ENCODE measurements at places on chromosomes 16 and 17.

DNA sequence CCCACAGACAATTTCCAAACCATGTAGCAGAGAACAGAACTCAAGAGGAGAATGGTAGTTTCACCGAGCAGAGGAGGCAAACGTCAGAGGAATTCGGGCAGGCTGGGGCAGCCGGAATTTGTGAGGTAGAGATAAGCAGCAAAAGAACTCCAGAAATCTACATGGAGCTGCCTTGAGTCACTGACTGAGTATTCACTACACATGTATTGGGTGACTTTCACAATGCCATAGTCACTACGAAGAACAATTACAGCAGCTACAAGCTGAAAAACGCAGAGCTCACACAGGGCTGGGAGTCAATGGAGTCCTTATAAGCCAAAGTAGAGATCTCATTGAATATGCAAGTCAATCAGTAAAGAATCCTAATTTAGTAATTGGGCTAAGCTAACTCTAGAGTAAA, 13.4 kb downstream of the CMC2 start:
- peak overlapping the region; percentile 48 for H3K27ac ChIP-seq
- H3K27me3 ChIP-seq, result no peaks in the 10 kb centered on the region
- H3K4me1 ChIP-seq, result peaks cover 32% of the 10 kb centered on the region
- DNase-seq, result no peak

DNA sequence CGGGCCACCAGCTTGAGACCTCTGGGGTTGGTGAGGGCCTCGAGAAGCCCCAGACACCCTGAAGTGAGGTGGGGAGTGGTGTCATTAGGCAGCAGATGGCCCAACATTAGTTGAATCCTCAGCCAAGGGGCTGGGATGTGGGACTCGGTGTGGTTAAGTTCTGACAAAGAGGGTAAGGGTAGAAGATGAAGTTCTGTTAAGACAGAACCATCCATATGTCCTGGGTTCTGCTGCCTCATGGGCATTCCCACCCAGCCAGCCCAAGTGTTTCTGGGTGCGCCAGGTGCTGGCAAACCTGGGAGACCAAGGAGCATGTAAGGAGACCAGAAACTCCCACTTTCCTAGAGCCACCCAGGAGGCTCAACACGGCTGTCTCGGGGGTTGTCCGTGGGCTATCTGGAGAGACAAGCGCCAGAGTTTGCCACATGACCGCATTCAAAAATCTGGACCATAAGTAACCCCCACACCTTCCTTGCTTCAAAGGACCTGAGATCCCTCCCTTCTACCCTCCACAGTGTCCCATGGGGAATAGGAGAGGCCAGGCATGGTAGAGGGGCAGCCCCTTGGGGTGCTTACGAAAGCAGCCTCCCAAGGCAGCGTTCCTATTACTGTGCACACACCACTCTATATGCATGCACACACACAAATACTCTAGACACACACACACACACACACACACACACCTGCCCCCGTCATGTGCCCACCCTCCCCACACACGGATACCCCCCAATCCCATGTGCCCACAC, 128.7 kb downstream of the C16orf78 start:
- no peak overlapping the region for H3K4me3 ChIP-seq
- no peak overlapping the region for H3K27ac ChIP-seq
- H3K36me3 ChIP-seq, result no peaks in the 10 kb centered on the region
- H3K4me1 ChIP-seq, result no peaks in the 10 kb centered on the region
- DNase-seq, result no peak

- peak overlapping the region; percentile 57 for H3K27ac ChIP-seq
- DNase-seq, result no peak
- no peaks in the 10 kb centered on the region for H3K36me3 ChIP-seq
- H3K4me3 ChIP-seq, result peak overlapping the region; percentile 46
These were observed 1.4 kb upstream of the HES7 start for GRCh38 chr17:8125154-8125946.

DNA sequence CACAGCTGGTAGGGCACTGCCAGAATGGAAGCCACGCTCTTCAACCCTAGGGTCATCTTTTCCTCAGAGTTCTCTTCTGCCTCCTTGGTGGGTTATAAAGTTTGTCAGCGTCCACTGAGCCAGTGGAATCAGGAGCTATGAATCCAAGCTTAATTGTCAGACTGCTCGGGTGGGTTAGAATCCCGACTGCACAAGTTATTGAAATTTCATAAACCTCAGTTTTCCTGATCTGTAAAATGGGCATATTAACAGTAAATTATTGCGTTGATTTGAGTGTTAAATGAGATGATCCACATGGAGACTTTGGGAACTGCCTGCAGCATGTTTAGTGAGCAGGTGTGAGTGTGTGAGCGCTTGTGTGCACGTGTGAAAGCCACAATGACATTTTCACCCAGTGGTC, 400.5 kb upstream of the CDH11 start:
- no peak overlapping the region for H3K27ac ChIP-seq
- no peaks in the 10 kb centered on the region for H3K27me3 ChIP-seq
- no peak overlapping the region for H3K4me3 ChIP-seq
- no peak for DNase-seq

DNA sequence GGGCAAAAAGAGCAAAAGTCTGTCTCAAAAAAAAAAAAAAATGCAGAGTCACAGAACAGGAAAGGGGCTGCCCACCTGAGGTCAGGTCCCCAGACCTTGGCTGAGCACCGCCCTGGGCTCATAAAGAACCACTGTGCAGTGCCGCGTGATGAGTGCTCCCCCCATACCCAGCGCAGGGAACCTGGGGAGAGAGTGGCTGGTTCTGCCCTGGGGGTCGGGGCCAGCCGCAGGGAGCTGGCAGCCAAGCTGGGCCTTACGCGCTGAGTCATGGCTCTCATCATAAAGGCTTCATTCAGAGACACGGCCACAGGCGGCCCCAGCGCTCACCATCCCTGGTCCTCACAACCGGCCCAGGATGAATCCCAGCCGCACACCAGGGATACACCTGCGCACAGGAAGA, 80.7 kb downstream of the RAB11FIP4 start:
- no peak for DNase-seq
- no peak overlapping the region for H3K27ac ChIP-seq
- H3K4me3 ChIP-seq, result no peak overlapping the region

DNA sequence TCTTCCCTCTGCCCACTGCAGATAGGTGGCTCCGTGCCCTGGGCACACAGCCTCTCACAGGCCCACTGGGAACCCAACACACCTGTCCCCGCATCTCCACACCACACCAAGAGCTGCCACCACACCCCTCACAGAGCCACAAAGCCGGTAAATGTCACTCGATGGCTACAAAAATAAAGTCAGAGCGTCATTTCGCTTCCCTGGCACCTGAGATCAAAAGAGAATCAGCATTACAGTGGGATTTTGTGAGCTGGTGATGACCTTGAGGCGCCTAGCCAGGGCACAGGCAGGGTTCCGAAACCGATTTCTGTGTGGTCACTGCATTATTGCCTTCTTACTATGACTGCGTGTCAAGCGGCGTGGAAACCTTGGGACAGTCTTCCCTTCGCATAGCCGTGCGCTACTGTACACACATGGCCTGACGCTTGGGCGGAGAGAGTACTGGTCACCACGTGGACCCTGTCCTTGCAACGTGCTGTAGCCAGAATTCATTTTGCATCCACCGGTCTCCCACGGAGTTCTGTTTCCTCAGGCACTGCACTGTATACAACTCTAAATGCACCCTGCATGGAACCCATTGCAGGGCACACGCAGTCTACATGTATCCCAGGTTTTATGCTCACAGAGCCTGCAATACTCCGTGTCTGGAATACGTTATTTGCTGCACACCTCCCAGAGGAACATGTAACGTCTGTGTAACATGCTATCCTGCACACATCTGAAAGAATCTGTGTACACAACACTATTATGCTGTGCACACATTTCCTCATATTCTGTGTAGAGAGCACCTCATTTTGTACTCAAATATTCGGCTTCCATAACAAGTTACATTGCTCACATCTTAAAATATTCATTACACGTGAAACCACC, 5.8 kb upstream of the FOXF1 start:
- H3K27ac ChIP-seq, result no peak overlapping the region
- H3K4me1 ChIP-seq, result no peaks in the 10 kb centered on the region
- no peak overlapping the region for H3K4me3 ChIP-seq
- H3K36me3 ChIP-seq, result no peaks in the 10 kb centered on the region

GRCh38 chr17:13671771-13672170, 70.0 kb upstream of the HS3ST3A1 start:
- H3K27me3 ChIP-seq, result no peaks in the 10 kb centered on the region
- DNase-seq, result no peak
- H3K27ac ChIP-seq, result no peak overlapping the region
- no peaks in the 10 kb centered on the region for H3K4me1 ChIP-seq
- no peaks in the 10 kb centered on the region for H3K36me3 ChIP-seq

GRCh38 chr17:17815062-17815406, 21.8 kb downstream of the SREBF1 start:
- no peak overlapping the region for H3K4me3 ChIP-seq
- no peaks in the 10 kb centered on the region for H3K27me3 ChIP-seq
- H3K27ac ChIP-seq, result peak overlapping the region; percentile 19
- H3K36me3 ChIP-seq, result peaks cover 87% of the 10 kb centered on the region

- no peaks in the 10 kb centered on the region for H3K4me1 ChIP-seq
- no peak overlapping the region for H3K27ac ChIP-seq
- H3K36me3 ChIP-seq, result peaks cover 22% of the 10 kb centered on the region
- DNase-seq, result no peak
- H3K27me3 ChIP-seq, result no peaks in the 10 kb centered on the region
These were observed 7.8 kb upstream of the RNASEK start for GRCh38 chr17:7004398-7005253.

- H3K27ac ChIP-seq, result no peak overlapping the region
- no peak overlapping the region for H3K4me3 ChIP-seq
- H3K36me3 ChIP-seq, result peaks cover 36% of the 10 kb centered on the region
- DNase-seq, result no peak
- no peaks in the 10 kb centered on the region for H3K27me3 ChIP-seq
- H3K4me1 ChIP-seq, result peaks cover 5% of the 10 kb centered on the region
These were observed 3.4 kb upstream of the DHRS13 start for GRCh38 chr17:28906276-28906675.

- H3K36me3 ChIP-seq, result no peaks in the 10 kb centered on the region
- no peak overlapping the region for H3K4me3 ChIP-seq
- H3K4me1 ChIP-seq, result no peaks in the 10 kb centered on the region
- no peak for DNase-seq
- no peak overlapping the region for H3K27ac ChIP-seq
These were observed 1.7 kb upstream of the CES5A start for GRCh38 chr16:55876854-55877253.

DNA sequence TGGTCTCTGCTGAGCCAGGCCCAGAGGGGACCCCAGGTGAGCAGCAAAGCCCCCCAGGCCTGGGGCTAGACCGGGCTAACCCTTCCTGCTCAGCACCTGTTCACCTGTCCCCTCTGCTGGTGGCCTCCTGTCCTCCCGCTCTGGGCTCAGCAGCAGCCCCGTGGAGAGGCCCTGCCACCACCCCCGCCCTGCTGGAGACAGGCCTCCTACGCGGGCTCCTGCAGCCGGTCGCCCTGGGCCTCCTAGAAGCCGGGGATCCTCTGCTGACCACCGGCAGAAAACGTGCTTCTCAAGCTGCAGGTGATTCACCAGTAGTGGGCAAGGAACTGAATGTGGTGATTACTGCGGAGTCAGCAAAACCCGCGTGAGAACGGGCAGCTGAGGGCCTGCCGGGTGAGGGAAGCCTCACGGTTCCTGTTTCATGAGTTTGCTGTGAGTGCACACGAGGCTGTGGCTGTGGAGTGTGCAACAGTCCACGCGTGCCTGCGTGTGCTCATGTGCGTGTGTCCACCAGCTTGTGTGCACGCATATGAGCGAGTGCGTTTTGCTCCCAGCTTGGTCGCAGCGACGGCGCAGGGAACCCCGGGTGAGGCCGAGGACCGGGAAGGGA, 792 bp downstream of the SECTM1 start:
- DNase-seq, result peak; percentile 73
- H3K36me3 ChIP-seq, result no peaks in the 10 kb centered on the region
- H3K27ac ChIP-seq, result peak overlapping the region; percentile 59

GRCh38 chr17:77142689-77143088, 1.9 kb downstream of the SEC14L1 start:
- no peaks in the 10 kb centered on the region for H3K27me3 ChIP-seq
- H3K4me3 ChIP-seq, result no peak overlapping the region
- H3K36me3 ChIP-seq, result peaks cover 51% of the 10 kb centered on the region
- H3K4me1 ChIP-seq, result peaks cover 16% of the 10 kb centered on the region

GRCh38 chr17:2414446-2415064, 13.7 kb upstream of the MNT start:
- no peaks in the 10 kb centered on the region for H3K4me1 ChIP-seq
- no peak overlapping the region for H3K4me3 ChIP-seq
- no peak for DNase-seq
- no peak overlapping the region for H3K27ac ChIP-seq
- H3K36me3 ChIP-seq, result peaks cover 27% of the 10 kb centered on the region
- H3K27me3 ChIP-seq, result no peaks in the 10 kb centered on the region

GRCh38 chr17:77555741-77556291, 402.7 kb upstream of the TNRC6C start:
- no peaks in the 10 kb centered on the region for H3K4me1 ChIP-seq
- H3K36me3 ChIP-seq, result no peaks in the 10 kb centered on the region
- H3K27me3 ChIP-seq, result peaks cover 41% of the 10 kb centered on the region
- no peak overlapping the region for H3K27ac ChIP-seq

DNA sequence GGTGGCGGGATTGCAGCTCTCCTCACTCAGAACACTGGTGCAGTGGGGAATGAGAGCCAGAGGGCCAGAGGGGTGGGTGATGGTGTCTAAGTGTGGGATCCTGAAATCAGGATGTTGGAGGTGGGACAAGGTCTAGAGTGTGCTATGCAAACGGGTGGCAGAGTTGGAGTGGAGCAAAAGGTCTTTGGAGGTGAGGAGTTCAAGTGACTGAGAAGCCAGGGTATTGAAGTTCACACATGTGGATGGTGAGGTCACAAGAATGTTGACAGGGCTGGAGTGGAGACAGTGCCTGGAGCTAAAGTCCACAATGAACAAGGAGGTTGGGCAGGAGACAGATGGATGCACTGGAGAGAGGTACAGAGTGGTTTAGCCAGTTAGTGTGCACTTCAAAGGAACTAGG, 38.3 kb upstream of the MAP3K14 start:
- no peaks in the 10 kb centered on the region for H3K27me3 ChIP-seq
- no peaks in the 10 kb centered on the region for H3K36me3 ChIP-seq
- H3K4me1 ChIP-seq, result no peaks in the 10 kb centered on the region
- no peak overlapping the region for H3K27ac ChIP-seq
- peak; percentile 7 for DNase-seq

DNA sequence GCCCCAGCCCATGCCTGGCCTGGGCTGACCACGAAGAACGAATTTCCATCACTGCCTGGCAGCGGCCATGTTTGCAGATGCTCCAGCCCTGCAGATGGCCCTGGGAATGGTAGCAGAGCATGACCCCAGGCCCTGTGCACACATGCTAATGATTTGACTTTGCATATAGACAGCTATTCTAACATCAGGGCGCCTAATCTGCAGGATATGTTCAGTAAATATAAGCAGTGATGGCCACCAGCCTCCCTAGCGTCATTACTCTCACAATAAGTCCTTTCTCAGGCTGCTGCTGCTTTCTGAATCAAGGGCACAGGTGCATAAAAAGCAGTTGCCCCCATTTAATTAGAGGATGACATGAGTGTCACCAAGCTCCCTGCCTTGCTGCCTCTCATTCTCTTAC, 24.2 kb downstream of the DNAH9 start:
- no peak overlapping the region for H3K27ac ChIP-seq
- no peak overlapping the region for H3K4me3 ChIP-seq
- no peak for DNase-seq
- no peaks in the 10 kb centered on the region for H3K27me3 ChIP-seq
- H3K36me3 ChIP-seq, result no peaks in the 10 kb centered on the region

GRCh38 chr17:73879987-73880386, 235.7 kb upstream of the SDK2 start:
- no peaks in the 10 kb centered on the region for H3K4me1 ChIP-seq
- no peaks in the 10 kb centered on the region for H3K36me3 ChIP-seq
- no peak for DNase-seq
- no peak overlapping the region for H3K27ac ChIP-seq

GRCh38 chr17:61947367-61948078, 19.7 kb upstream of the INTS2 start:
- no peak for DNase-seq
- H3K36me3 ChIP-seq, result peaks cover 90% of the 10 kb centered on the region
- H3K4me1 ChIP-seq, result no peaks in the 10 kb centered on the region
- no peak overlapping the region for H3K4me3 ChIP-seq
- no peaks in the 10 kb centered on the region for H3K27me3 ChIP-seq
- H3K27ac ChIP-seq, result no peak overlapping the region
